ENCODE measurements at places on chromosomes 1 and 21. TPM values are rescaled to one million over a fixed set of nuclear protein-coding genes. Genes with fewer than 3 reads are reported as not detected.

GPR61 gene
- 0.57 TPM for total RNA-seq

UBE2U gene
- 0.29 TPM for total RNA-seq

CHD5 gene
- total RNA-seq: 0.14 TPM

HFM1 gene
- total RNA-seq: 0.22 TPM

MCOLN2 gene
- 0.29 TPM for total RNA-seq

RAB25 gene
- total RNA-seq: not detected

WLS gene
- total RNA-seq: 107 TPM

GPR3 gene
- total RNA-seq: 2.9 TPM

CDC7 gene
- 12.9 TPM for total RNA-seq

PBX1 gene
- 36.5 TPM for total RNA-seq

FNDC10 gene
- 3.5 TPM for total RNA-seq

FAM167B gene
- total RNA-seq: 0.88 TPM

HS2ST1 gene
- 31.3 TPM for total RNA-seq

KCNT2 gene
- 0.14 TPM for total RNA-seq

ABCA4 gene
- 0.29 TPM for total RNA-seq

ZNF669 gene
- total RNA-seq: 6.6 TPM

PADI2 gene
- total RNA-seq: 0.29 TPM

LPAR3 gene
- total RNA-seq: 16.0 TPM

SAMD11 gene
- 1.1 TPM for total RNA-seq

TMEM82 gene
- total RNA-seq: not detected

HAO2 gene
- not detected for total RNA-seq

CA14 gene
- total RNA-seq: not detected

LRRC41 gene
- total RNA-seq: 142 TPM

KCNK2 gene
- total RNA-seq: 0.44 TPM

OR2L13 gene
- total RNA-seq: not detected

OVAAL gene
- total RNA-seq: not detected

MXRA8 gene
- 367 TPM for total RNA-seq

PALMD gene
- total RNA-seq: not detected

OR2AK2 gene
- not detected for total RNA-seq

ATP6V1G3 gene
- not detected for total RNA-seq

NME7 gene
- 28.4 TPM for total RNA-seq

TMEM54 gene
- total RNA-seq: 29.3 TPM

RGS13 gene
- not detected for total RNA-seq

FCRL5 gene
- not detected for total RNA-seq

AMY2A gene
- total RNA-seq: not detected

MPZ gene
- total RNA-seq: 0.44 TPM

PLOD1 gene
- 369 TPM for total RNA-seq

TMEM183A gene
- total RNA-seq: 110 TPM

CYP4A22 gene
- total RNA-seq: not detected

FMN2 gene
- total RNA-seq: 5.4 TPM

AMY1C gene
- total RNA-seq: not detected

LDLRAD1 gene
- not detected for total RNA-seq

FCGR3B gene
- not detected for total RNA-seq

AGBL4 gene
- not detected for total RNA-seq

SRM gene
- total RNA-seq: 65.0 TPM

WDR3 gene
- 29.2 TPM for total RNA-seq

VWA1 gene
- total RNA-seq: 5.9 TPM

FMOD gene
- 0.29 TPM for total RNA-seq

PLEKHG5 gene
- 2.8 TPM for total RNA-seq

MCM3AP gene
- total RNA-seq: 104 TPM

IVL gene
- total RNA-seq: not detected

ANGPTL1 gene
- total RNA-seq: 17.1 TPM

PTPN14 gene
- 106 TPM for total RNA-seq

OR2T35 gene
- not detected for total RNA-seq

Measured in placental pericyte (primary cell).